ENCODE measurements at places on chromosomes 1 and 21.

- DNase-seq, result peak; percentile 7
Measured at GRCh38 chr1:109391626-109392025, 6.1 kb downstream of the SORT1 start.

DNA sequence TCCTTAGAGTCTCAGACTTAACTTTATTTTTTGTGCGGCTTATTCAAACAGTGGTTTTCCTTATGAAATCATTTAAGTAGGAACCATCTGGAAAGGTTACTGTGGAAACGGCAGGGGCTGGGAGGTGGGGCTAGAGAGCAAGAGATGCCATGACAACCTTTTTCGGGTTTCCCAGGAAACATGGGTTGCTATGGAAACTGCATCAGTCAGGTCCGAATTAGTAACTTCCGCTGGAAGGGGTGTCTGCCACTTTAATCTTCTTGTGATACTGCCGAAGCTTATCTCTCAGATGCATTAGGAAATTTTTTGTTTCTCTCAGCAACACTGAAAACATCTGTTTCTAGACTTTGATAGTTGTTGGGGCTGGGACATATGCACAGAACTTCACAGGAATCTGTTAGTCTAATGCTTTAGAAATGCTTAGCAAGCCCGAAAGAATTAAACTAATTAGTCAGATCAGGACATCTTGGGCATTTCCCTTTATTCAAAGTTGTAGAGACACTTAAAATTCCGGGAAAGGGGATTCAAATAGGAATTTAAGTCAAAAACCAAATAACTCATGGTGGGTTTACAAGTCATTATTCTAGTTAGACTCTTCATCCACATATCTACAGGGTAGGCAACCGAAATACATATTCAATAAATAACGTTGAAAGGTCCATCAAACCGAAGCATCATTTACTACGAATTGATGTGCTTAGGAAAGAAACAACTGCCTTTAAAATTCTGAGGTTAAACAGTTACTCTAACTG is 2.6 kb downstream of the KCNA3 start:
- no peak for DNase-seq

- DNase-seq, result no peak
Measured at GRCh38 chr21:45534636-45535331, 7.5 kb downstream of the SLC19A1 start.

DNA sequence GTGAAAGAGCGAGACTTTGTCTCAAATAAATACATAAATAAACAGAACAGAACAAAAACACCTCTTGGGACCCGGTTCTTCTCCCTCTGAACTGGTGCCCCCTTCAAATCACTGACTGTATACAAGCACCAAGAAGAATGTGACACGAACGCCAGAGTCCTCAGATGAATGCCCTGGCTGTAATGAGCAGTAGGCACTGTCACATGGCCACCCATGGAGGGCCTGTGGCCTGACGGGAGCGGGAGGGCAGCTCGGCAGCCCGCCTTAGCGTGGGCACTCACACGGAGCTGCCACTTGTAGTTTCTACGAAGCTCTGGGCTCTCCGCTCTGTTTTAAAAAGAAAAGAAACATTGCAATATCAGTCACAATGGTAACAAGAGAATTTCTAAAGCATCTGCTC is 146.0 kb downstream of the PEX14 start:
- no peak for DNase-seq

- no peak for DNase-seq
Measured at GRCh38 chr1:48940354-48940753, 163.7 kb upstream of the BEND5 start.

Data from erythroblast (primary cell).